ENCODE measurements at places on chromosomes 3 and 15. TPM values are rescaled to one million over a fixed set of nuclear protein-coding genes. Genes with fewer than 3 reads are reported as not detected.

Gene PCLAF
- total RNA-seq: not detected

DNA sequence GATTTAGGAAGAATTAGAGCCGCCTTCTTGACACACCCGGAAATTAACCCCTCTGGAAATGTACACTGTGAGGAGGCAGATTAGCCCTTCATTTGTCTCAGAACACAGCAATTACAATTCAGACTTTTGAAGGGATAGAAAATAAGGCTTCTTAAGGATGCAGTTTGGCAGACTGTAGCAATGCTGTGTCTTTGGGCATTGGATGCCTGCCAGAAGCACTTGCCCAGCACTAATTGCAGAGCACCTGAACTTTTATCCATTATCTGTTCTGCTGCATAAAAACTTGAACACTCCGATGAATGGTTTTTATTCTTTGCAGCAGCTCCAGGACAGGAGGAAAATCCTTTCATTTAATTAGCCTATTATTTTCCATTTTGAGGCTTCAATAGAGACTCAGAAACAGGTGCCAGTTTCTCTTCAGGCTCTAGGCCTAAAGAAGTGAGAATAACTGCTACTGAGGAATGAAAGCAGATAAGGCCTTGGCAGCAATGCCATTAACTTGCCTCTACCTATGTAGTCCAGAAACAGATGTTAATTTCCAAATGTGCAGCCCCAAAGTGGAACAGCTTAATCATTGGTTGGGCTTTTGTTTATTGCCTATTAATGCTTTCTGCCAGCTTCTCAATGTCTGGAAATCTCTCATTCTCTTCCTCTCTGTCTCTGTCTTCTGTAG lies 418.5 kb downstream of the NSUN3 start:
- no peak for DNase-seq

Gene SERPINI1
- 13.5 TPM for total RNA-seq

DNA sequence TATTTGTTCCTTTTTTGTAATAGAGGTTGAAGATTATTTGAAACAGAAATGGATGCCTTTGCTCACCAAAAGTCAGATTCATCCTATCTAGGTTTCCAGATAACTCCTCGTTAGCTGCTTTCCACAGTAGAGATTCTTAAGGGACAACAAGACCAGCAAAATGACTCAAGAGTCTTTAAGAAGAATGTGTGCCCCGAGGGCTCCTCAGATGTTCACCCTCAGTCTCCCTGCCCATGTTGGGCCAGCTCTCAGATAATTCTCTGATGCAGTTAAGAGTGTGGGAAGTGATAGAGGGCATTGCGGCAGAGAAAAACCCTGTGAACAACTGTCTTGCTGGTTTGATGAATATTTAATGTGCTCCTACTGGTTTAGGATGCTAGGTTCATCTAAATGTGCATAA lies 251.1 kb downstream of the PTPRG start:
- DNase-seq: no peak

Gene TMEM212
- not detected for total RNA-seq

DNA sequence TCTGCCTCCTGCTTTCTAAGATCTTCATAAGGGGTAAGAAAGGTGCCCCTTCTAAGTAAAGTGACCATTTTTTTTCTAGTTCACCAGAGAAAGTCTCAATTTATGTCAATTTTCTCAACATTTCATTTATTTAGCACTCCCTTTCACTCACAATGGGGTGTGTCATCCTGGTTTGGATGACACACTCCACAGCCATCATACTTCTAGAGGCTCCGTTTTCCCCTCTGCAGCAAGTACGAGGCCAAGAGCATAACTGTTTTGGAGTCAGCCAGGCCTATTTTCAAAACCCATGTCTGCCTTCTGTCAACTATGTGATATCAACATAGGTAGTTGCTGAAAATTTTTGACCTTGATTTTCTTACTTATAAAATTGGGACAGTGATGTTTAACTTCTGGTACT lies 703.2 kb downstream of the NLGN1 start:
- no peak for DNase-seq

Gene CASR
- not detected for total RNA-seq

Gene GOLGA8H
- total RNA-seq: 6.5 TPM

DNA sequence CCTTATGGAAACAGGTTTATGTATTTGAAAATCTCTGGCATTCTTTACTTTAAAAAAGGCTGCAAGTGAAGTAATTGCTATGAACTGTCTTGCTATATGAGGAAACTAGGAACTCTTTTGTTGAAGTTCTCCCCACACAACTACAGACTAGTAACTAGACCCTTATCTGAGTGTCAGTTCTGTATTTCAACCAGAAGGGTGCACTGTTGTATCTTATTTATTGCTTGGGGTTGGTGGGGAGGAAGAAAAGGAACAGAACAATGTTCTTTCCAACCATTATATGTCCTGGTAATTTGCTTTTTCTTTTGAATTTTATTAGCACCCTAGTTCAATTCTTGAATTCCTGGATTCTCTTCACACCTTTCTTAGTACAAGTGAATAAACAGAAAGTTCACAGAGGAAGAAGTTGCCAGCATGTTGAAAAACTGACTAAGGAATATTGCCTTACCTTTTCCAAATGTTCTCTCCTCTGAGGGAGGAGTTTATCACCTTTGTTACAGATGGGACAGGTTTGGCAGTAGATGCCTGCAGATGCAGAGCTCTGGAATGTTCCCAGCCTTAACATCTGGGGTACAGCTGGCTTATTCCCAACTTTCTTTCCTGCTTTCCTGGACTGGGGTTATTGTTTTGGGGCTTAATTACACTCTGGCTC lies 162.4 kb upstream of the CFAP20DC start:
- DNase-seq: no peak

GRCh38 chr15:31523027-31523654 lies 196.5 kb downstream of the KLF13 start:
- DNase-seq: no peak

DNA sequence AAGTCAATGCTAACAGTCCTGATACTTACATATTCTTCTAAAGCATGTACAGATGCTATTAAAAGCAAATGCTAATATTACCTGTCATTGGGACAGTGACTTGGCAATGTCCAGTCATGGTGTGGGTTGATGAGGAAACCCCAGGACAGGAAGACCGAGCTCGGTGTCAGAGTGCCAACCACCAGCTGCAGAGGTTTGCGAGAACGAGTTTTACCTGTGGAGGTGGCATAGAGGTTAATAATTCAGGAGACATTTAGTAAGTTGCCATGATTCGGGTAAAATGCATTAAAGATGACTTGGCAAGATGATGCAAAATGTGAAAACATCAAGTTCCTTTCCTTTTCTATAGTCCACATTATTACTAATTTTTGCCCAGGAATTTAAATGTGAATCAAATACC lies 94.5 kb downstream of the ABI3BP start:
- DNase-seq: no peak

Gene ECT2
- 4.1 TPM for total RNA-seq

- DNase-seq: peak; percentile 50
Observed at GRCh38 chr3:26827169-26827568, 204.6 kb downstream of the LRRC3B start.

DNA sequence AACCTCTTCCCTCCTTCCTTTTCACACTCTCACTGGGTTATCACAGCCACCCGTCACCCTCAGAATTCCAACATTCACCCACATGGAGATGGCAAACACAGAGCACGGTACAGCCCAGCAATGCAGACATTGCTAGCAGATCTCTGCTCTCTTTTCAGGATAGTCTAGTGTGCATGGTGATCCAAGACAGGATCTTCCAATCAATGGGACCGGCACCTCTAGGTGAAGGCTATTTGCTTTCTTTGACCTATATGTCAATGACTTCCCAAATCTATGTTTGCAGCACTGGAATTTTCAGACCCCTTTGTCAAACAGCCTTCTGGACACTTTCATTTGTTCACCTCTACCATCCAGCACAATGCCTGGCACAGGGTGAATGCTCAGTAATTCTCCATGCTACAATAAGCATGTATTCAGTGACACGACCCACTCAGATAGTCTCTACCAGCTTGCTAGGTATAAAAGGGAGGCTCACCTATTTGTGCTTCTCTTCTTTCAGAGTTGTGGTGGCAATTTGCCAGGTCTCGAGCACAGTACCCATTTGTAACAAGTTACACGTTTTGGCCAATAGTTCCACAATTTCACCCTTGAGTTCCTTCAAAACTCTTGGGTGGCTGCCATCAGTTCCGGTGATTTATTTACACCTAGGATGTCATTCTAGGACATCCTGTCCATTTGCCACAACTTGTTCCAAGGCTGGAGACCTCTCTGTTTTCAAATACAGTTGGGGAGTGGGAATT lies 279.1 kb upstream of the ICE2 start:
- DNase-seq: no peak

DNA sequence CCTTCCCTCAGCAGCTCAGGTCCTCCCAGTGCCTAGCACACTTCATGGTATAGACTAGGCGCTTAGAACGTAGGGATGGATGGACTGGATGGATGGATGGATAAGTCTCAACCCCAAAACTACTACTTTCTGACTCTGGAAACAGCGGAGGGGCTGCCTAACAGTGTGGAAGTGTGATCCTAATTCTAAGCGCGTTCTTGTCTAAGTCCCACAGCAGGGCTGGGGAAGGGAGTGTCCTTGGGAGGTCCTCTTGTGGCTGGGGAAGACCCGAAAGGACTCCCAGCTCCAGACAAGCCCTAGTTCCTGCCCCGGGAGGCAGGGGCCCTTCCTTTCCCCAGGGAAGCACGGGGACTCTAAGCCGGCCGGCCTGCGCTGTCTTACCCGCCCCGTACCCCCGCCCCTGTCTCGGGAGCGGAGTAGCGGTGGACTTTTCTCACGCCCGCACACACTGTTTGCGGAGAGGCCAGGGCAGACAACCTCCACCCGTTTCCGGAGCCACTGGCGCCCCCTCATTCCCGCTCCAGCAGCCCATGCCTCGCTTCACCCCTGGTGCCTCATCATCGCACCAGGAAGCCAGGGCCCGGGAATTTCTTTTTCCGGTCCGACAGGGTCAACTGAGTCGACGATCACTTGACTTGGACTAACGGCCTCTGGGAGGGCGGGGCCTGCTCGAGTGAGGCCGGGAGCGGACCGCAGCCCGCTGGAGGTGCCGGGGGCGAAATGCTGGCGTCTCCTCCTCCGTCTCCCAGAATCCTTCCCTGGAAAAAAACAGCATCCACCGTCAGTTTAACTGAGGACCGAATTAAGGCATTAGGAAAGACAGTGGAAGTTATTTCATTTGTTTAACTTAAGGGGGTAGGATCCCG lies 133.3 kb downstream of the TBC1D2B start:
- peak; percentile 92 for DNase-seq

DNA sequence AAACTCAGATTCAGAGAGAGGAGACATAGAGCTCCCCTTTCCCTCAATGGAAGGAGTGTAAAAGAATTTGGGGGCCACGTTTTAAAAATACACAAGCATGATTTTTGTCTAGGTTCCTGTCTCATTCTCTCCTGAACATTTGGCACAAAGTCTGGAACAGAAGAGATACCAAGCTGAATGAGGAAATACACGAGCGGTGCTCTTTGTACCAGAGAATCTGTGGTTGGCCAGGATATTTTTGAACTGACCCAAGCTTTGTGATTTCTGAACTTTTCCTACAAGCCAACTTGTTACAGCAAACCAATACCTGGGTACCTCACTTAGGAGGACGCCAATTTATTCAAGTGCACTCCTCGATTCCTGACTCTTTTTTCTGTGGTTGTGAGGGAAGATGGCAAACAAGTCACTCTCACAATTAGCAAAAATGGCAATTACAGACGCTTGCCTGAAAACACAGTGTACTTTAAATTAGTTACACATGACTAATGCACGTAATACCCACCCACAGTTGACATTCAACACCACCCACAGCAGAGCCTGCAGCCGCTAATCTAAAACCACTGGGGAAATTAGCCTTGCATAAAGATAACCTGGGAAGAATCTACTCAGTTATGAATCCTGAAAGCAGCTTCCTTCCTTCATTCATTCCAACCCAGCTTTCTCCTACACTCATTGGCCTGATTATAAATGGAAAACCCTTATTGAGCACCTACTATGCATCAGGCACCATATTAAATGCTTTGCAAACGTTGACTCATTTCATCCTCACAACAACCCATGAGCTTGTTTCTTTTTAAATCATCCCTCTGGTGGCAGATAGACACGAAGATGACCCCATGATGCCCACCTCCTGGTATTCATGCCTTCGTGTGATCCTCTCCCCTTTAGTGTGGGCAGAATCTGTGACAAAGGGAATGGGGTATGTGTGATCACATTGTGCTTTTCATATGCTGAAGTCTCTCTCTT lies 293.5 kb downstream of the KBTBD8 start:
- DNase-seq: no peak

GRCh38 chr3:43855674-43856299 lies 165.0 kb downstream of the ABHD5 start:
- DNase-seq: peak; percentile 77

- no peak for DNase-seq
Observed at GRCh38 chr3:196700801-196701200, 11.2 kb downstream of the CEP19 start.

Gene SPATA12
- not detected for total RNA-seq

Gene CCDC71
- 13.2 TPM for total RNA-seq

- no peak for DNase-seq
Observed at GRCh38 chr15:41513506-41514227, at the start of gene LTK. TSS of gene LTK (minus strand) at chr15:41513827. CDS start at chr15:41513709, 118 bp downstream.

Gene RUBCN
- 41.1 TPM for total RNA-seq

DNA sequence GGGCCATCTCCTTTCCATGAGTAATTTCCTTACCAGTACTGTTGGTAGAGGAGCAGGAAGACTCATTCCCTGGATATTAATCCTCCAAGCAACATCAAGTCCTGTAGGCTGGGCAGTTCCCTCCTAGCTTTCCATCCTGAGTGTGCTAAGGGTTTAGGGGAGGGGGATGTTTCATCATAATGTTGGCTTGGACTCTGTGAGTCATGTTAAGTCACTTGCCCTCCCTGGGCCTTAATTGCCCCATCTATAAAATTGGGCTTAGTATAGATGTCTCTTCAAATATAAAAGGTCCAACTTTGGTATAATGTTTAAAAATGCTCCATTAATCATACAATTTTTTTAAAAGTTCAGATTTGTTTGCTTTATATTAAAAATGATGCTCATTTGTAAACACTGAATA lies 52.7 kb downstream of the TLE3 start:
- no peak for DNase-seq

GRCh38 chr3:36738702-36739101 lies 25.7 kb downstream of the DCLK3 start:
- DNase-seq: no peak

DNA sequence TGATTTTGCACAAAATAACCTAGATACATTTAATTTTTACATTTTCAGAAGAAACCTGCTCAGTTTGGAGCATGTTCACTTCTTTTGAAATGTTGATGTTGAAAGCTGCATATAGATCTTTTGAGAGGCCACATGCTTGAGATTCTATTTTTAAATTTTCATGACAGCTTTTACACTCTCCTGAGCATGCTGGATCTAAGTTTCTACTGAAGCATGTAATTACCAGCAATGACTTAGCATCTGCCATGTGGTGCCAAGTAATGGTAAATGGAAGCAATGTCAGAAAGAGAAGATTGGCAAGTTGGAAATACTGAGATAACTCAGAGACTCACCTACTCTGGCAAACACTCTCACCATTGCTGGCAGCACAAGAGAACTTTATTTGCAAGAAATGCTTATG lies 310.6 kb downstream of the NSUN3 start:
- DNase-seq: no peak

Gene ADAMTS17
- 1.8 TPM for total RNA-seq

Gene LXN
- 78.1 TPM for total RNA-seq

Data from aorta (tissue), 5 donors.